ENCODE measurements at places on chromosomes 7 and 10.
A peak's percentile ranks its signal among the peaks of the same experiment; 100 is the strongest.

- no peak for DNase-seq
These were observed 123.0 kb upstream of the TNRC18 start for GRCh38 chr7:5546626-5547025.

- DNase-seq, result peak; percentile 2
These were observed 279.1 kb downstream of the PHF14 start for GRCh38 chr7:11252705-11253272.

GRCh38 chr7:119175911-119176627 lies 951.6 kb downstream of the ANKRD7 start:
- DNase-seq, result no peak

DNA sequence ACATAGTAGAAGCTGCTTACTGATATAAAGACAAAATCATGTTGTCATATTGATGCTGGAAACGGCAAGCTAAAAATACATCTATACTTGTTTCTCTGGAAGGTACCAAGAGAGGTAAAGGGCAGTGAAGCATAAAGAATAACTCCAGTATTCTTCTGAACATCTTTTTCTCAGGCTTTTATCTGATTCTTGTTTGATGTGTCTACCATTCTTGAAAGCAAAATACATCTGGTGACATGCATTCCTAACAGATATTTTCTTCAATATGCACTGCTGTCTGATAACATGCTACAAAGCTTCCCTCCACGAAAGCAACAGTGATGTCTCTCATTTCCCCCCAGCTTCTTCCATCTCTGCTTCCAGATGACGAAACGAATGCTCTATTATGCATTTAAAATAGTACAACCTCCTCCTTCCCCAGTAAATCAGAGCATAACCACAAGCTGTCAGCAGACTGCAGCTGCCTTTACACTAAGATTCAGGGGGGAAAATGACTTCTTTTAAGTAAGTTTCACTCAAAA lies 100.8 kb downstream of the ARHGAP21 start:
- DNase-seq, result no peak

DNA sequence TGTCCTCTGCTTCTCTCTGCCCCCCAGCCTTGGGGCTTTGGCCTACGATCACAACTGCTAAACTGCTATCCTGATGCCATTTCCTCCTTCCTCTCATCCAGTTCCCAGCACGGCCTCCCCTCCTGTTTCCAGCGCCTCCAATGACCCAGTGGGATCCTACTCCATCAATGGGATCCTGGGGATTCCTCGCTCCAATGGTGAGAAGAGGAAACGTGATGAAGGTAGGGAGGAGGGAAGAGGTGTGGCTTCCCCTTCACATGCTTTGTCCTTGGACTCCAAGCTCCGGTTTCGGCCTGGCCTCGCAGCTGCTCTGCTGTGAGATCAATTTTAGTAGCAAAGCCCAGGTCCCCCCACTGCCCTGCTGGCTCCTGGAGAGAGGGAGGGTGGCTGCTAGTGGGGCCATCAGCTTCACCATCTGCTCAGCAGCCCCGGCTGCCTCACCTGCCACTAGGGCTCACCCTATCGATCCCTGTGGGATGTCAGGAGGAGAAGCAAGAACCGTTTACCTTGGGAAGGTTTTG lies 35.8 kb downstream of the PAX2 start:
- DNase-seq, result no peak

GRCh38 chr7:55409482-55410225 lies 44.5 kb downstream of the LANCL2 start:
- no peak for DNase-seq

GRCh38 chr10:131667047-131667446 lies 233.8 kb upstream of the PPP2R2D start:
- no peak for DNase-seq

GRCh38 chr10:114874827-114875411 lies 53.3 kb downstream of the FHIP2A start:
- peak; percentile 21 for DNase-seq

- DNase-seq, result no peak
These were observed 32.1 kb upstream of the GTF2I start for GRCh38 chr7:74625446-74625845.

DNA sequence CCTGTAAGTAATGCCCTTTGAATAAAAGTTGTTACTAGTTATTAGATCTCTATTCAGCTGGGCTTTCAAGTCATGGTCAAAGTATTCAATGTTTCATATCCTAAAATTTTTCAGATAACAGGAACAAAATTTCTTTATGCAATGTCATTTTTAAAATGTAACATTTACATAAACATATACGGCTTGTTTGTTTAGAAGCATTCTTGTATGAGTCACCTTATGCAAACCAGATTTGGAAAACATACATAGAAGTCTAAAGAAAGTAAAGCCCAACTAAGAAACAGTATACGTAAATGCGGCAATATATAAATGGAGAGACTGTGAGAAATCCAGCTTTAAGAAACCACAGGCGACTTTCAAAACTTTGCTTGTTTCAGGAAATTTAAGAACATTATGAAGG lies 10.5 kb downstream of the TMEM168 start:
- no peak for DNase-seq

DNA sequence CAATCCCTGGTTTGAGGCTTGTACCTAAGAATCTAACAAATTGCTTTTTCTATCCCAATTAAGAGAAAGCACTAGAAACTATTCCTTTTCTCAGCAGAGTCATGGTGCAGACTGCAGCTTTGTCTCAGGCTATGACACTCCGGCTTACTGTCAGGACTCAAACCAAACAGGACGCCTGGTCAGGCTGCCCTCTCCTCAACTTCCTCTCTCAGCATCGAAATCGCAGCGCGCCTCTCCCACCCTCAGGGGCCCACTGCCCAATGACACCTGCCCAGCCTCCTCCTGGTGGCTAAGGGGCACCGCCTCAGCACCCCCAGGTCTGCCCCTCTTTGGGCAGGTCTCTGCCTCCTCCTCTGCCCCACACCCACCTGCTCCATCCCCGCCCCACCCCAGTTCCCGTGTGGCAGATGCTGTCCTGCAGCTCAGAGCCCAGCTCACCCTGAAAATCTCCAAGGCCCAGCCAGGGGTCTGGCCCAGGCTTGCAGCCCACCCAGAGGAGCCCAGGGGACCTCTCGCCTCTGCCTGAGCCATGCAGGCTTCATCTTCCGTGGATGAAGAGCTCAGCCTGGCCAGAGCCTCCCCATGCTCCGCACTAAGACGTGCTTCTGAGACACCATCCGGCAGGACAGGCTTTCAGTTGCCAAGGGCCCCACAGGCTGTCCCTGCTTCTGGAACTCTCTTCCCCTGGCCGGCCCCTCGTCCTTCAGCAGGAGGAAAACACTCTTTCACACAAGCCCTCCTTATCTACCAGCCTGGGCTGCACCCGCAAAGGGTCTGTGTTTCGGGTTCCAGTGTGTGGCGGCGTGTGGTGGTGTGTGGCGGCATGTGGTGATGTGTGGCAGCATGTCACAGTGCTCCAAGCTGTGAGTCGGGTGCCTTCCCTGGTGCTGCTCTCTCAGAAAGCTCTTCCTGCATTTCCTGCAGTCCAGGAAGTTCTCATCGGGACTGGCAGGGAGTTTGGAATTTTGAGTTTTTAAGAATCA lies 16.4 kb upstream of the PTPRN2 start:
- no peak for DNase-seq

- no peak for DNase-seq
These were observed 83.9 kb upstream of the ANK3 start for GRCh38 chr10:60473557-60473956.

DNA sequence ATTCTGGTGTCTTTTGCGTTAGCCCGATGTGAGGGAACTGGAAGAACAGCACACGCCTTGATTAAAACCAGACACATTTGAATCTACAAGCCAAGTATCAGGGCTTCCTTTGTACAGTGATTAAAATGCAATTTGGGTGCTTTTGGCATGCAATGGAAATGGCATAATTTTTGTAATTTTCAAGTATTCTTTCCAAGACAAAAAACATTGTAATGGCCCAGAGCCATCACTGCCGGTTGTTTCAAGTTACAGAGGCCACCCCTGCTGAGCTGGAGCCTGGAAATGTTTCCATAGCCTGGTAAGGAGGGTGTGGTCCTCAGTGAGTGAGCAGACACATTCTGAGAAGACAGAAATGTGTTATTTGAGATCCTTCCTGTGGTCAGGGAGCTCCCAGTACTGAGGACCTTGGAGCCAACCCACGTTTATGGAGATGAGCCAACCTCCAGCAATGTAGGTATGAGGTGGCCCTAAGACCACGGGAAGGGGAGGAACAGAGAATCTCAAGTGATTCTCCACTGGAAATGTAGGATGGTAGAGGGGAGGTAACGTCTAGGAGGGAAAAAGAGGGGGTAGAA lies 20.9 kb downstream of the TEX36 start:
- no peak for DNase-seq

DNA sequence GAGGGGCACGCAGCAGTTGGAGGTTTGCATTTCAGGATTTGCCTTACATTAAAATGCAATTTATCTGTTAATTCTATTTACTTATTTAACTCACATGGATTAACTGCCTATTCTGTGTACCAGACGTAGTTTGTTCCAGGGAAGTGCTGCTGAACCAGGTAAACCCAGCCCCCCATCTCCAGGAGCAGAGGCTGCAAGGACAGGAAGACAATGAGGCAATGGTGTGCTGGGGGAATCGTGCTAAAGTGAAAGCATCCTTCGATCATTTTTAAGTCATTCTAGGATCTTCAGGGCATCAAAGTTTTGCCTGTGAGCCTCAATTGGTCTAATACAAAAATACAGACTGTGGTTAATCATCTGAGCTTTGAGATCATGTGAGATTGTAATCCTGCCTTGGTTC lies 166.4 kb downstream of the DNAJB6 start:
- no peak for DNase-seq

DNA sequence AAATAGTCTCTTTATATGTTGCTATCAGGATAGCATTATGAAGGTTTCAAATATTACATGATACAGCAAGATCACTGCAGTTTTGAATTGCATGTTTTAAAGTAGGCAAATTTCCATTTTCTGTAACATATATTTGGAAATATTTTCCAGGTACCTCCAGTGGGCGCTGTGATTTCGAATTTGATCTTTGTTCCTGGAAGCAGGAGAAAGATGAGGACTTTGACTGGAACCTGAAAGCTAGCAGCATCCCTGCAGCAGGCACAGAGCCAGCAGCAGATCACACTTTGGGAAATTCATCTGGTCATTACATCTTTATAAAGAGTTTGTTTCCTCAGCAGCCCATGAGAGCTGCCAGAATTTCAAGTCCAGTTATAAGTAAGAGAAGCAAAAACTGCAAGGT lies 299.0 kb downstream of the MALRD1 start:
- DNase-seq, result no peak

GRCh38 chr7:70631718-70632117 lies 500.2 kb upstream of the GALNT17 start:
- DNase-seq, result no peak

DNA sequence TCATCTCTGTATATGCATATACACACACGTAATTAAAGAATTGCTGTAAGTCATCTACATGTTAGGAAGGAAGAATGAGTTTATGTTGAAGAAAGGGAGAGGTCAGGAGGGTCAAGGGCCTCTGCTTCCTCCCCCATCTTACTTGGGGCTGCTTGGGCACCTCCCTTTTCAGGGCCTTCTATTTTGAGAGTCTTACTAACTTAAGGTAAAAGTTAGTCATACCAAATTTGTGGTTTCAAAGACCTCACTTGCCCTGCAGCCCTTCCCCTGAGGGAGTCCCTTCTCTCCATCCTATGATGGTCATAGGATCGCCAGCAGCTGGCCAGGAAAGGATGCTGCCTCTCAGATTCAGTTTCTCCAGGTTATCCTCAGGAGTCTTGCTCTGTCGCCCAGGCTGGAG lies 2.6 kb downstream of the PLEKHS1 start:
- no peak for DNase-seq

- no peak for DNase-seq
These were observed 48.2 kb upstream of the TMEM72 start for GRCh38 chr10:44862924-44863323.

GRCh38 chr7:98051118-98051744 lies 55.4 kb upstream of the LMTK2 start:
- peak; percentile 20 for DNase-seq

DNA sequence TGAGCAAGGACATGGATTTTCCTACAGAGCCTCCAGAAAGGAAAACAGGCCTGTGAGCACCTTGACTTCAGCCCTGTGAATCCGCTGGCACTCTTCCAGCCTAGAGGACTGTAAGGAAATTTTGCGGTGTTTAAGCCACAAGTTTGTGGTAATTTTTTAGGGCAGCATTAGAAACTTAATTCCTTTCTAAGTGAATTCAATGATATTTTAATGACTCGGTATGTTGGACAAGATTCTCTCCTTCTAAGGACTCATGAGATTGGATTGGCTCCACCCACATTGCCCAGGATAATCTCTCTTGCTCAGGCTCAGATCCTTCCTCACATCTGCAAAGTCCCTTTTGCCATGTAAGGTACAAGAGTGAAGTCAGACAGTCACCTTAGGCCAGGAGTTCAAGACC lies 4.5 kb downstream of the LYZL2 start:
- DNase-seq, result no peak

DNA sequence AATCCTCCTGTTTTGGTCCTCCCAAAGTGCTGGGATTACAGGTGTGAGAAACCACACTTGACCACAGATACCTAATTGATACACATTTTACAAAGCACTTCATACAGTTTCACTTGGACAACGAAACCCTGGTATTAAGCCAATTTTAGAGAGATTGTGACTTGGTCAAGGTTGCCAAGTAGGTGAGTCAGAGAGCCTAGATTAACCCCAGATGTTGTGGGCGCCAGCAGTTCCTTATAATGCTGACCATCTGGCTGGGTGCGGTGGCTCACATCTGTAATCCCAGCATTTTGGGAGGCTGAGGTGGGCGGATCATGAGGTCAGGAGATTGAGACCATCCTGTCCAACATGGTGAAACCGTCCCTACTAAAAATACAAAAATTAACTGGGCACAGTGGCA lies 4.9 kb upstream of the PHKG1 start:
- no peak for DNase-seq

DNA sequence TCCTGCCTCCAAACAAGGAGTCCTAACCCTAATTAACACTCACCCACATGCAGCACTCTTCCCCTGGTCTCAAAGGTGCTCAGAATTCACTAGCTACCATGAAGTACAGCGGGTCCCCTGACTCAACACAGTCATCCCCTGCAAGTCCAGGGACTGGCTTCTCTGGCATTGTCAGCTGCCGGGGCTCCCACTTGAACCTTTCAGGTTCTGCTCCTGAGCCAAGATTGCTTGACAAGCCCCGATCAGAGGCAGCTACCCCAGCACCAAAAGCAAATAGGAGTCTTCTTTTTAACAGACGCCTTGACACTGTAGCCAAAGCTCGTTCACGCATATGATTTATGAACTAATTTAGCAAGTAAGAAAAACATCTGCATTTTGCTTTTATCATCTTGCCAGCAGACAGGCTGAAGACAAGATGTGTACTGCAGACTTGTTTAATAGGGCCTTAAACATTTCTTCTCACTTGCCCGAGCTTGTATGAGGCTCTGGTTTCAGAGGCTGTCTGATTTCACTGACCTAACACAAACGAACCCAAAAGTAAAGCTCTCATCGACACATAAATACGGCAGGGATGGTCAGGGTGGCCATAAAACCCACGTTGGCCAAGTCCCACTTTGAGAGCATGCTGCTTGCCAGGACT lies 67.6 kb upstream of the ADAM12 start:
- no peak for DNase-seq

DNA sequence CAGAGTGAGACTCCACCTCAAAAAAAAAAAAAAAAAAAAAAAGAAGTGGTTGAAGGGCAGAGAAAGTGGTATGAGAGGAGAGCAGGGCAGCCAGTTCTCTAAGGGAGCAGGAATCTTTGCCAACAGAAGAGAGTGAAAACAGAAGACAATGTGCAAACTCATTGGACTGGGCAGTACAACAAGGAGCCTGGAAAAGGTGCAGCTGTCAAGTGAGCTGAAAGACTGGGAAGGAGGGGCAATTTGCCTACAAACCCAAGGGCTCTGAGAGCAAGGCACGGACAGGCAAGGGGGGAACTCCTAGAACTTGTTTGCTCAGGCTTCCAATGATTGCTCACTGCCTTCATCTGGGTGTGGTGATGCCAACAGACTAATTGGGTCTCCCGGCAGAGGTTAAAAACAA lies 9.5 kb downstream of the ACTR1A start:
- no peak for DNase-seq
